ENCODE measurements at places on chromosomes 7 and 10.

- DNase-seq: no peak
These were observed 88.2 kb downstream of the ZNF438 start for GRCh38 chr10:30943451-30943850.

- DNase-seq: no peak
These were observed 44.8 kb upstream of the TARP start for GRCh38 chr7:38318241-38318640.

DNA sequence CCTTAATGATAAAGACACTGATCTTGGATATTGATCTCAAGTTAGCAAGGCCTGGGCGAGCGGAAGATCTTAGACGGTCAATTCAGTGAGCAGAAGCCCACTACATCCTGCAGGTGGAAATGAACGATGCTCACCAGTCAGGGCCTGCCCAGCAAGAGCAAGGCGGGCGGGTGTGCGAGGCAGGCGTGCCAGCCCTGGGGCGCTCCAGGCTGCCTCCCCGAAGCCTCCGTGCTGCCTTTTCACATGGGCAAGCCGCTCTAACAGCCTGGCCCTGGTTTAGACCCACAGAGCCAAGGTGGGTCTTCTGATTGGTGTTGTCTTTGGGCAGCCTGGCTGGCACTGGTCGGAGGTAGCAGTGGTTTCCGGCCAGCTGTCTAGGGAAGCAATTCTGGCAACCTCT is 475.1 kb upstream of the FOXK1 start:
- DNase-seq: no peak

- no peak for DNase-seq
These were observed 90.3 kb downstream of the WDR11 start for GRCh38 chr10:120941501-120941900.

GRCh38 chr7:75814407-75814947 is 871 bp upstream of the CCL24 start:
- DNase-seq: no peak

GRCh38 chr10:81576336-81576735 is 298.7 kb upstream of the NRG3 start:
- no peak for DNase-seq

GRCh38 chr7:44306606-44307005 is 18.8 kb downstream of the CAMK2B start:
- no peak for DNase-seq

DNA sequence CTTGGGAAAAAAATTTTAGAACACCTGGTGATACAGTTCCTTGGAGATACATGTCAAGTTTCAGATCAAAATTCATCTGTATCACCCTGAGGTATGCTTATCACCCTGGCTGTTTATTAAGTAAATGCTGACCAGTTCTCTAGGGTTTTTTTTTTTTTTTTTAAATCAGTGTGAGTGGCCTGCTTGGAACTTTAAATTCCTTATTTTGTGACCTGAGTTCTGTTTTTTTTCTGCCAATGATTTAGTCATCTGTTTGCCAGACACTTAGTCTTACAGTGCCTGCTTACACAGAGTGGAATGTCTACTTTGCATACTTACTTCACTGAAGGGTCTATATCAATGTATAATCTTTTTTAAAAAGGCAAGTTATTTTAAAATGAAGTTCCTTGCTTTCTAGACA is 1.8 kb downstream of the TSPAN13 start:
- no peak for DNase-seq

All from neural crest cell (in vitro differentiated cells).